ENCODE measurements at places on chromosomes 5 and 9. TPM values are rescaled to one million over a fixed set of nuclear protein-coding genes. Genes with fewer than 3 reads are reported as not detected.

Gene PROB1
- 1.5 TPM for total RNA-seq

Gene PRR16
- total RNA-seq = 11.9 TPM

Gene IGFBPL1
- total RNA-seq = not detected

Gene TAF11L4
- total RNA-seq = not detected

Gene CHD1
- total RNA-seq = 20.3 TPM

Gene ZFAND5
- 65.7 TPM for total RNA-seq

Gene SPATA31D4
- total RNA-seq = not detected

Gene ZBTB26
- total RNA-seq = 2.5 TPM

Gene RNF130
- 36.6 TPM for total RNA-seq

Gene SEMA5A
- 95.6 TPM for total RNA-seq

Gene MRPS2
- 62.5 TPM for total RNA-seq

Gene TRIM36
- total RNA-seq = not detected

Gene CBY3
- not detected for total RNA-seq

All from cardiac atrium fibroblast (primary cell).